Type B pancreatic cell (in vitro differentiated cells): ENCODE measurements at places on chromosomes 5 and 9.

DNA sequence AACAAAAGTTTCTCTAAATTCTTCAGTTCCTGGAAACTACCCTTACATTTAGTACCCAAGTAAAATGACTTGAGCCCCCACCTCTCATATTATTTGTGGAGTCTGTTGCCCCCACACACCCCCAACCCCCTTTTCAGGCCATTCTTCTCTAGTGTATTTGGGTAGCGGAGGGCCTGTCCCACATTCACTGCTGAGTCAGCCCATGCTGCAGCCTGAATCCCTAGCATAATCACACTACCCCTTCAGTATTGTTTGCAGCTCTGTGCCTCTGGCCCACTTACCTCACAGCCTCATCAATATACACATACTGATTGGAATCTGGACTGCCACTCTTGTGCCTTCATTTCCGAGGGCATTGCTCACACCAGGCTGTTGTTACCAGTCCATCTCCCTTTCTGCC, 26.8 kb downstream of the RGS7BP start:
- DNase-seq = no peak

DNA sequence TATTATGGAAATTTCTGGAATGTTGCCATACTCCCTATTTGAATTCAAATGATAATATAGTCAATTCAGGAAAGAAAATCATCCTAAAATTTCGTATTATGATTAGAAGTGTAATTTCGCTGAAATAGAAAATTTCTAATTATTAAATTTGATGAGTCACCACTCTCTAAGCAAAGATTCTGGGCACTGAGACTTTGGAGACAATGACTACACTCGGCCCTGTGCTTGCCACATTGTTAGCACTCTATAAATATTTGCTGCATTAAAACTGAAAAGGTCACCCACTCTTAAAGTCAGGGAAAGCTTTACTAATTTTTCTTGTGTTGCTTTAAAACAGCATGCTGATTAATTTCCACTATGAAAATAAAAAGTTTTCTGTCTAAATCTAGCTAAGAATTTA, 240.3 kb downstream of the TLE4 start:
- DNase-seq = no peak

GRCh38 chr9:135602789-135603481, 36.4 kb downstream of the GLT6D1 start:
- no peak for DNase-seq

- DNase-seq = no peak
Measured at GRCh38 chr9:135355521-135356011, 124.0 kb upstream of the PPP1R26 start.

GRCh38 chr9:28155671-28156070, 582.4 kb upstream of the C9orf72 start:
- DNase-seq = no peak

DNA sequence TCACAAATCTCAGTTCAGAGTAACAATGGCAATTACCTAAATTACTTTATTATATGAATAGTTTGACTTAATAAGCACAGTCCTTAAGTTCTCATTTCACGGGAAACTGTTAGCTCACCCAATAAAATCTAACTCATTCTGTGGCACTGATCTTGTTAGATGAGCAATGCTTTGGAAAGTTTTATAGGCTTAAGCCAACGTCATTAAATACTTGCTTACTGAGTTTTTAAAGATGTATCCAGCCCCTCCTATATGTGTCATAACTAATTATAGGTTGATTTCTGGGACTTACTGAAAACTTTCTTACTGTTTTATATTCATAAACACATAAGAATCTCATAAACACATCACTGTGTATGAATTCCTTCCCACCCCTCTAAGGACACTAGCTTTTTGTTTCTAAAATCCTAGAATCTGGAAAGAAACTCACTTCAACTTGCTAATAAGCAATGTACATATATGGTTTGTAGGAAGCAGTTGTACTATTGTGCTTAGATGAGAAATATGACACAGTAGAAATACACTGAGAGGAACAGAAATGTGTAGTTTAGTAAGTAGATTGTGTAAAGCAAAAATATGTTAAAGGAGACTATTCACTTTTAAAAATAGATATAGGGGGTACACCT, 14.1 kb upstream of the MARCOL start:
- no peak for DNase-seq

- DNase-seq = no peak
Measured at GRCh38 chr5:160547061-160547460, 125.4 kb downstream of the PTTG1 start.

DNA sequence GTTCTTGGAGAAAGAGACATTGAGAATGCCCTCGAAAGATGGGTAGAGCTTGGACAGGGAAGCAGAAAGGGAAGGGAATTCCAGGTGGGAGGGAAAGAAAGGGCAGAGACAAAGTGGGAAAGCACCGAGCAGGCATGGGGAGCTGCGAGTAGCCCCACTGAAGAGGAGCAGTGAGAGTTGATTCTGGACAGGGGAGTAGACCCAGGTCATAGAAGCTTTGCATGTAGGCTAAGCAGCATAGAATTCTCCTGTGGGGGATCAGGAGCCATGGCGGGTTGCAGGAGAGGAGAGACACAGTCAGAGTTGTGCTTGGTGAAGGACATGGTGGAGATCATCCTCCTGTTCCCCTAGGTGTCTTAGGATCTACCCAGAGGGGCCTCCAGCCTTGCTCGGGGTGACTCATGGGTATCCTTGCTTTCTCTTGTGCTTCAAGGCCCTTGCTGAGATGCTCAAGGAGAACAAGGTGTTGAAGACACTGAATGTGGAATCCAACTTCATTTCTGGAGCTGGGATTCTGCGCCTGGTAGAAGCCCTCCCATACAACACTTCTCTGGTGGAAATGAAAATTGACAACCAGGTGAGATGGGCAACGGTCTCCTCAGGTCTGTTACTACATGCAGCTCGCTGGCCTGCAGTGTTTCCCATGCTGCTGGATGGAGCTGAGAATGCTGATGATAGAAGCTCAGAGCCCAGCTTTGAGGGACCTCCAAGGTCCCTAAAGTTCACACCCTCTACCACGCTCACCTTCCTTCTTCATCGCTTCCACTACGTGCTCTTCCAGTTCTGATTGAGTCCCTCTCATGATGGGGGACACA, 64.5 kb downstream of the TSTD2 start:
- DNase-seq = peak; percentile 51

GRCh38 chr5:82011761-82012160, 39.9 kb downstream of the ATG10 start:
- no peak for DNase-seq

- no peak for DNase-seq
Measured at GRCh38 chr9:14677872-14678271, 15.4 kb downstream of the ZDHHC21 start.
